ENCODE measurements at places on chromosomes 4 and X.

GRCh38 chrX:111020283-111020682 is 75.7 kb upstream of the PAK3 start:
- no peak for DNase-seq

- no peak for DNase-seq
These were observed 16.8 kb upstream of the SLC34A2 start for GRCh38 chr4:25638806-25639205.

DNA sequence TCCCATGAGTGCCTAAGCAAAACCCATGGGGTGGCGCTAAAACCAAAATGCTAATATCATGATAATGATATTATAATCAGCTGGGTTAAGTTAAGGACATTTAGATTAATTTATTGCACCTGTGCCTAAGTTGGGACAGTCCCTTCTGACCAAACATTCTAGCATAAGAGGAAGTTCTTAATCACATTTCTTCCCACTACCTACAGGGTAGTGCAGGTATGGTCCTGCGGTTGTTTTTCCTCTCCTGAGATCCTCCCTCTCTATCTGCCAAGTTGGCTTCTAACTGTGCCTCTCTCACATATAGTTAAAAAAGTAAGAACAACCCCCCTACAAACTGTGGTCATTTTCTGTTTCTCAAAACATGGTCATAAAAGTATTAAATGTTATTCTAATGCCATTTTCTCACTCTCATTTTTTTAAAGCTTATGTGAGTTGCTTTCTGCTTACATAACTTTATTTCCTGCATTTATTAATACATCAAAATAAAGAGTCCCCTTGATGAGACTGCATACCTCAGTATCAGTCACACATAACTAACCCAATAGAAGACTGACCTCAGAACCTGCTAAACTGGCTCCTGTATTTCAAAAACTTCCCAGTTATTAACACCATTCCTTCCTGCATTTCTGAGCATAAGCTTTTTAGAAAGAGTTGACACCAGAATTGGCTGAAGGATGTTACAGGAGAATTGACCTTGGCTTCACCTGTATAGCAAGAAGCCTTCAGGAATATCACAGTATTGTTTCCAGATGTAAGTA is 1332.5 kb downstream of the FSTL5 start:
- DNase-seq, result no peak

DNA sequence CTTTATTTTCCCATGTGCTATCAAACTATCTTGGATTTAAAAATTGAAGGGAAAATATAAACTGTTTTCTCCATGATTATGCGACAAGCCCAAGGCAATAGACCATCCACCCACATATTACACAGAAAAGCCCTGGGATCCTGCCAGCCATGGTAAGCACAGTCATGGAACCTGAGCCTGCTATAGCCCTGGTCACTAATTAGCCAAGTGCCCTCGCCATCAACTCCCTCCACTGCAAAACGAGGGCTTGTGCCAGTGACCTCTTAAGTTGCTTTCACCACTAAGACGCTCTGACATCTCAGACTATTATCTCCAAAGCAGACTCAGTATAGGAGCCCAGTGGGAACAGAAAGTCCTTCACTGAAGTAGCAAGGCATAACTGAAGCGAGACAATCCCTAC is 69.2 kb downstream of the NLGN4X start:
- DNase-seq, result no peak

DNA sequence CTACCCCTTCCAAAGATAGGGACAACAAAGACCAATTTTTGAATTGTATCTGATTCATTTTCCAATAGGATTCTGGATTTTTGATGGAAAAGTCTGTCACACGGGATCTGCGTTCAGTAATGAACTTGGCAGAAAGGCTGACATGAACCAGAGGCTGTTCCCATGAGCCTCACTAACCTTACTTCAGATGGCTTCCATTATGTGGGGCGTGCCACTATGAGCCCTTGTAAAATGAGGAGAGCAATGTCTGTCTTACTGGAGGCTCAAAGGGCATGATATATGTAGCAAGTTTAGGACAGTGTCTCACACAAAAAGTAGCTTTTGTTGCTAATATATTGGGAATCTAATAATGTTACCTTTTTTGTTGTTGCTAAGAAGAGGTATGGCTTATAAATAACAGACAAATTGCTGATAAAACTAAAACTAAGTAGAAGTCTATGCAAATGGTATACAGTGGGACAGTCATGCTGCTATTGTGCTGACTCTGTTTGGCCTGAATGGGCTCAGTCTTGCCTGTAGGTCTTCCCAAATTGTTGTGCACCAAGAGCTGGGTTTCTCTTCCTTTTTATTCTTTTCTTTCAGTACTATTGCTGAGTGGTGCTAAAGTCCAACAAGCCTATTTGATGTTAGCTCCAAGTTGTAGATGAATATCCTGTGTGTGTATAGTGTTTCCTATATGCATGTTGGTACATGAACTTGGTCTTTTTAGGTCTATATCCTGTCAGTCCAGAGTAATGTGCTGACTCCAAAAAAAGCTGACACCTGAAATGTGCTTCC is 132.1 kb downstream of the SPRY1 start:
- no peak for DNase-seq

All from MG63 (cell line).